GDM1 (cell line): ENCODE measurements at places on chromosomes 7 and 10.

- DNase-seq, result no peak
Measured at GRCh38 chr10:118804262-118804773, 49.5 kb upstream of the CACUL1 start.

- no peak for DNase-seq
Measured at GRCh38 chr10:93437086-93437945, 44.8 kb downstream of the MYOF start.

DNA sequence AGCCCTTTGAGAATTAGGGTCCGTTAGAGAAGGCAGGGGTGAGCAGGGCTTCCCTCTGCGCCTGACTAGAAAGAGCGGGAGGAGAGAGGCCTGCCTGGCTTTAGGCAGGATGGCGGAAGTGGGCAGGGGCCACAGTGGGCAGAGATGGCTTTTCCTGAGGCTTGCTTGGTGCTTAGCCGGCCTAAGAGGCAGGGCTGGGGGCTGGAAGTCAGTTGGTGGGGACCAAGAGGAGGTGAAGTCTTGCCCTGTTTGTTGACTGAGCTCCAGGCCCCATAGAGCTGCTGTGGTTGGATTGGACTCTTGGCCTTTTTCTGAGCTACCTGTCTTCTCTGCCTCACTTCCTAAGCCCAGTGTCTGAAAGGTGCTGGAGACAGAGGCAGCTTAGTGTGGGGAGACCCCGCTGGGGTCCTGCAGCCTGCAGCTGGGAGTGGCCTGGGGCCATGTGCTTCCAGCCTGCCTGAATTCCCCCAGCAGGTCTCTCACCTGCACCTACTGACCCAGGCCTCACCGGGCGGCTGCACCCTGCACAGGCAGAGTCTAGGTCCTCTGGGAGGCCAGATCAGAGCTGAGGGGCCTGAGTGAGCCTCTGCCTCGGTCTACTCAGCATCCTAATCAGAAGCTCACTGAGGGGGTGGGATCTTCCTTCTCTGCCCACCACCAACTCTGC, 4.8 kb downstream of the FAM241B start:
- DNase-seq, result no peak

- peak; percentile 40 for DNase-seq
Measured at GRCh38 chr10:132396494-132397035, 435 bp upstream of the PWWP2B start.

GRCh38 chr10:24352399-24352798, 143.5 kb downstream of the KIAA1217 start:
- DNase-seq, result no peak

DNA sequence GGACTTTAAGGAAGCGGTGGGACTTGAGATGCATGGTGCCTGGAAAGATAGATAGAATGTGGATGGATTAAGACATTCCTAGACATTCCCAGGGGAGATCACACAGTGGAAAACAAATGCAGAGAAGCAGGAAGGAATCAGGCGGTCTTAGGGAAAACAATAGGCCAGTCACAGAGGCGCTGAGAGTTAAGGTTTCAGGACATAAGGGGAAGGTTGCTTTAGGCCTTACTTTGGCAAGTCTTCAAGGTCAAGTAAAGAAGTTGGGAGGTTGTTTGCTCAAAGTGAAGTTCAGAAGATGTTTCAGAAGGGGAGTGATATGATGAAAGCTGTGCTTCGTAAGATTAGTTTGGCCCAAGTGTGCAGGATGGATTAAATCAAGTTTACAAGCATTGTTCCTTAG, 109.4 kb downstream of the SUGCT start:
- DNase-seq, result no peak

- DNase-seq, result no peak
Measured at GRCh38 chr10:34087095-34087418, 728.0 kb downstream of the PARD3 start.

DNA sequence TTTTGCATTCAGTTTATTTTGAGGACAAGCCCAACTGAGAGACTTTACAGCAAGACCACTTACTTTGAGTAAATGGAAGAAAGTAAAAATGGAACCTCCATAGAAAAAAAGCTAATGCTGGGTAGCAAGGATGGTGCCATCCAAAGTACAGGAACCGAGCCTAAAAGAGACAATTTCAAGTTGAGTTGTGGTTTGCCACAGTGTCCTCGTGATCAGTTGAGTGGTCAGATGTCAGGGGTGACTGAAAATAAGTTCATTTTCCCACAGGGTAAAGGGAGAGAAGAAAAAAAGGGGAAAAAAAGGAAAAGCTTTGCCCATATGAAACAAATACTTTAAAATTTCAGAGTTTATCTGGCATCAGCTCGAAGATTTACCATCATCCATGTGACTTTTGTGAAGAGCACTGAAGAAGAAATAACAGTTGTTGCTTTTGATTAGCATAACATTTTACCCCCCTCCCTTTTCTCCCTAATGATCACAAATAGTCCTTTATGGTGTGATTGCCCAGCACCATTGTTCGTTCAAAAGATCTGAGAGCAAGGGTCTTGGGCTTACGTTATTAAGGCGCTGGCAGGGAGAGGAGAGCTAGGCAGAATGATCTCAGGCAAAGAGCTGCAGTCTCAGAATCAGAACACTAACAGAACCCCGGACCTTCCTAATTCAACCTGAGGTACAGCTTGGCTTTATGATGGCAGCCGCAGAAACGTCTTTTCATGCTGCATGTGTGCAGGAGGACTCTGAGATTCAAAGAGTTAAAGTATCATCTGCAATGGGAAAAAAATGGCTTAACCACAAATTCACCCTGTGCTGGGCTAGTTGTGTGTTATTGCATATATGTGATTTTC, 338.1 kb downstream of the RNLS start:
- DNase-seq, result no peak

DNA sequence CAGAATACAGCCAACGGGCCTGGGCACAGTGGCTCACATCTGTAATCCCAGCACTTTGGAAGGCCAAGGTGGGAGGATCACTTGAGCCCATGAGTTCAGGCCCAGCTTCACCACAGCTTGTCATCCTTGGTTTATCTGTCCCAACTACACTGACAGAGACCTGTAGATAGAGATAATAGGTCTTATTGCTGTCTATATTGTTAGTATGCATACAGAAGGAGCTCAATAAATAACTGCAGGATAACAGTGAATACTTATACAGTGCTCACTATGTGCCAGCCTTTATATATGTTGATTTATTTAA, 1.3 kb downstream of the CNPY4 start:
- no peak for DNase-seq

DNA sequence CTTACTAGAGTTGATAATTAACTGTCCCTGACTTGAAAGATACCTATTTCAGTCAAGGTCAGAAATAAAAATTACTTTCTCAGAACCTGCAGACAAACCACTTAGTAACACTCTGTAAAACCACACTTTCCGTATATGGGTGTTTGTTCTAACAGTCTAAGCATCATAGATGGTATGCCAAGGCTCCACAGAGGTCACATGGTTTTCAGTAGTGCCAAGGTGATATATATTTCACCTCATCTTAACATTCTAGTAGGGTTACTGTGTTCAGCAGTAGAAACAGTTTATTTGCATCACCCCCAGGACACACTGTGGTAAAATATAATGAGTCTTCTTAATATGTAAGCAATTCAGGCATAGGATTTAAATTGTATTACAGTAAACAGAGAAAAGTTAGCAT, 61.5 kb downstream of the KCND2 start:
- DNase-seq, result no peak

GRCh38 chr10:103736044-103736443, 119.3 kb downstream of the SH3PXD2A start:
- DNase-seq, result no peak

DNA sequence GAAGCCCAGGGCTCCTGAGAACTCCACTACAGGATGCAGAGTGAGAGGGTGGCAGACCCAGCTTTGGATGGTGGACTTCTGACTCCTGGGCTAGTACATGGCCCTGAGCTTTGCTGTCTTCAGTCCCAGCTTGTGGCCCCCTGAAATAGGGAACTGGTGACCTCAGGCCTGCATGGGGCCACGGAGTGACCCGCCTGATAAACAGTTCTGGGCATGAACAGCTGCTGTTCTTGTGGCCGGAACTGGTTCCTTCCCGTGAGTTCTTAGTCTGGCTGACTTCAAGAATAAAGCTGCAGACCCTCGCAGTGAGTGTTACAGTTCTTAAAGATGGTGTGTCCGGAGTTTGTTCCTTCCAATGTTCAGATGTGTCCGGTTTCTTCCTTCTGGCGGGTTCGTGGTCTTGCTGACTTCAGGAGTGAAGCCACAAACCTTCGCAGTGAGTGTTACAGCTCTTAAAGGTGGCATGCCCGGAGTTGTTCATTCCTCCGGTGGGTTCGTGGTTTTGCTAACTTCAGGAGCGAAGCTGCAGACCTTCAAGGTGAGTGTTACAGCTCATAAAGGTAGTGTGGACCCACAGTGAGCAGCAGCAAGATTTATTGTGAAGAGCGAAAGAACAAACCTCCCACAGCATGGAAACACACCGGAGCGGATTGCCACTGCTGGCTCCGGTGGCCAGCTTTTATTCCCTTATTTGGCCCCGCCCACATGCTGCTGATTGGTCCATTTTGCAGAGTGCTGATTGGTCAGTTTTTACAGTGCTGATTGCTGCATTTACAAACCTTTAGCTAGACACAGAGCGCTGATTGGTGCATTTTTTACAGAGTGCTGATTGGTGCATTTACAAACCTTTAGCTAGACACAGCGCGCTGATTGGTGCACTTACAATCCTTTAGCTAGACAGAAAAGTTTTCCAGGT, 268.0 kb downstream of the ZEB1 start:
- DNase-seq, result peak; percentile 89

DNA sequence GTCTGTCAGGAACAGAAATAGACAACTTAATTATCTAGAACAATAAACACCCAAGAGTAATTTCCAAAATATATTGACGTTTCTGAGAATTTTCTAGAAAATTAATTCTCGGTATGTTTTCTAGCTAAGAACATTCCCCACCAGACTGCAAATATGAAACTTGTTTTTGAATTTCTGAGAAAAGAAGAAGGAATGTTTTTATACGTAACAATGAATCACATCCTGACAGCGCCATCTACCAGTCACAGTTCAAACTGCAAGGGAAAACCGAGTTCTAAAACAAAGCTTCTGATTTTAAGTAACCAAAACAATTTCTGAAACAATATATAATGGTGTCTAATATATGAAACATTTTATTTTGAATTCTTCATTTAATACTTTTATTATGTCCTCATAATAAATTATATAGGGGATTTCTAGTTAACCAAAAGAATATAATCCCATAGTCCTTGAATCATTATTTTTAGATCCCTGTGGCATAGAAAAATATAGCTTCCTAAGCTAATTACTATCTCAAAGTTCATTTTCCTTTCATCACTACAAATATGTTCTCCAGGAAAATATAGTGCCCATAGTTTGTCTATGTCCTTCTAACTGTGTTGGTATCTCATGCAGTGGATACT, 34.5 kb upstream of the MEOX2 start:
- no peak for DNase-seq

GRCh38 chr7:38506756-38507155, 124.4 kb downstream of the AMPH start:
- DNase-seq, result no peak

- DNase-seq, result no peak
Measured at GRCh38 chr10:44636625-44637024, 251.7 kb upstream of the CXCL12 start.

DNA sequence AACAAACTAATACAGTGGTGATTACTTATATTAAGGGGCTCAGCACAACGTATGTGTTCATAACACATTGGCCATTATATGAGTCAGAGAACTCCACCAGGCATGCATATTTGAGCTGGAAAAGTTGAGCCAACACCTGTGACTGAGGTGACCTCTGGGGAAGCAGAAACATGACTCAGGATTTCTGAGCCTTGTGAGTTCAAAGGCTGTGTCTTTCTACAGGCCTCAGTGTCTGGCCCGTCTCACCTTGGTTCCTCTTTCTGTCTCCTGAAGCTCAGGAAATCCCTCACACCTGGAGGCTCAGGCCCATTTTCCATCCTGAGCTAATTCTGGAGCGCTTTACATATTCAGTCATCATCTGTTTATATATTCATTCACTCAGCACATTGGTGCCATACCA, 230.9 kb upstream of the AGK start:
- no peak for DNase-seq

GRCh38 chr7:116493449-116493848, 6.1 kb upstream of the CAV2 start:
- no peak for DNase-seq

DNA sequence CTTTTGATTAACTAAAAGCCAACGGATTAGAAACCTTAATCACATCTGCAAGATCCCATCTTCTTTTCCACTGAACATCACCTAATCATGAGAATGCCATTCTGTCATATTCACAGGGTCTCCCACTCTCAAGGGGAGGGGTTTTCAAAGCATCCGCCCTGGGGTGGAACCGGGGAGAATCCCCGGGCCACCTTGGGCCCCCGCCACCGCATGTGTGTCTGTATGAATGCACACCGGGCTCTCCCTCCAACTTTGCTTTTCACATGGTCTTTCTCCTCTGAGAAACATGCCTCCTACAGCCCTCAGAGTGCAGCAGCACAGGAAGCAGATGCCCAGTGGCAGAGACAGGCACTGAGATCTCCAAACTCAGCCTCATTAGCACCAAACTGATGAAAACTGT, 233.2 kb upstream of the PPP2R2D start:
- no peak for DNase-seq

DNA sequence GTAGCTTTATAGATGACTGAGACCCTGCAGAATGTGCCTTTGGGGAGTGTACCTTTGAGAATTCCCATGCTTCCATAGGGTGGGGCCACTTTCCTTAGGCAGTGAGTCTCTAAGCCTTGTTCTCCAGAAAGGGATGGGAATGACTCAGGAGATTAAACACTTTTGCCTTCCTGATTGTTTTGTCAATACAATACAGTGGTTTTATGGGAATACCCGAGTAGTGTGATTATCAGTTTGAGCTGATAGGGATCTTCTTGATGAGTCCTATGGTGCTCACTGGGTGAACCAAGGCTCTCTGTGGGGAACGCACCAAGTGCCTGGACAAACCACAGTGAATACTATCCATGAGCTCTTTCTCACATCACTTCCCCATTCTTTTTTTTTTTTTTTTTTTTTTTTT, 6.3 kb downstream of the MYOF start:
- DNase-seq, result no peak

DNA sequence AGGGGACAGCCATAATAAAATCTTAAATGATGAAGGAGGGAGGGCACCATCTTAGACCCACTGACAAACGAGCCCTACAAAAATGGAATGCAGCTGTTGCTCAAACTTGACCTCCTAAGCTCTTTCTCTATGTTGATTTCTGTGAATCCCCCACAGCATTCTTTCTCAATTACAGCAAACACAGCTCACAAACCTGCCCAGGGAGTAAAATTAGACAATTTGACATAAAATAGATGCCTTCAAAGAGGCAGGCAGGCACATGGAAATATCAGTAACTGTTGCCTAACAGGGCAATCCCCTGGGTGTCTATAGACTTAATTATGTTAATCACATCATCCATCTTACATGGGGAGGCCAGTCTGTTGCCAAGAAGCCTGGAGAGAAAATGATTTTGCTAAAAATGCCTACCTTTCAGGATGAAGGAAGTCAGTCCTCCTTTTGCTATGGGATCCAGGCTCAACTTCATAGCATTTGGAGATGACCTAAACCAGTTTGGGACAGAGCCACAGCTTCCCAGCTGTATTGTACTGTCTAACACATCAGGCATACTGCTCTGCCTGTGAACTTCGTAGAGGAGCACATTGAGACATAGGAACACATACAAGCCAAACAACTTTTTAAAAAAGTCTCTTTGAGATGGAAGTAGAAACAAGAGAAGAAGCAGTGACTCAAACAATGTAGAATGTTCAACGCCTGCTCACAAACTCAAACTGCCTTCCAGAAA, 1177.4 kb downstream of the SORCS1 start:
- DNase-seq, result no peak

- no peak for DNase-seq
Measured at GRCh38 chr7:46155367-46155766, 234.3 kb upstream of the IGFBP3 start.
